ENCODE measurements at places on chromosomes 2 and 18. TPM values are rescaled to one million over a fixed set of nuclear protein-coding genes. Genes with fewer than 3 reads are reported as not detected.

The ANKRD30BL gene
- total RNA-seq: not detected

The TSGA10 gene
- total RNA-seq: 2.5 TPM

The SERPINB13 gene
- not detected for total RNA-seq

The SCN9A gene
- 2.6 TPM for total RNA-seq

The HES6 gene
- total RNA-seq: 1.7 TPM

The GBX2 gene
- 0.60 TPM for total RNA-seq

The ATP6V1B1 gene
- 0.94 TPM for total RNA-seq

The MAP2 gene
- 0.82 TPM for total RNA-seq

The CFAP65 gene
- not detected for total RNA-seq

The GCA gene
- total RNA-seq: 6.1 TPM

The ECEL1 gene
- not detected for total RNA-seq

The TCF4 gene
- 148 TPM for total RNA-seq

The BARD1 gene
- 15.0 TPM for total RNA-seq

The FAP gene
- total RNA-seq: 182 TPM

The IL37 gene
- total RNA-seq: not detected

The CD207 gene
- total RNA-seq: not detected

The ANKRD30B gene
- total RNA-seq: 0.23 TPM

The TMEM17 gene
- total RNA-seq: 1.4 TPM

The KYNU gene
- 1.3 TPM for total RNA-seq

The NGEF gene
- 0.38 TPM for total RNA-seq

The CXCR4 gene
- 6.6 TPM for total RNA-seq

The C1GALT1C1L gene
- total RNA-seq: 0.30 TPM

The INHBB gene
- total RNA-seq: 0.08 TPM

The SPHKAP gene
- total RNA-seq: not detected

The SFXN5 gene
- total RNA-seq: 11.8 TPM

The GREB1 gene
- total RNA-seq: 2.1 TPM

The MAL gene
- not detected for total RNA-seq

The DPP10 gene
- total RNA-seq: not detected

The PLGLB2 gene
- 0.23 TPM for total RNA-seq

The XIRP2 gene
- total RNA-seq: under 0.01 TPM

The DAW1 gene
- 9.5 TPM for total RNA-seq

The NOTO gene
- total RNA-seq: not detected

The NT5C1B gene
- total RNA-seq: not detected

The LDAH gene
- total RNA-seq: 12.3 TPM

The CAVIN2 gene
- 18.4 TPM for total RNA-seq
